ENCODE measurements at places on chromosomes 16 and 17. TPM values are rescaled to one million over a fixed set of nuclear protein-coding genes. Genes with fewer than 3 reads are reported as not detected.

Gene ABCA9
- not detected for total RNA-seq

Gene KRTAP9-4
- not detected for total RNA-seq

Gene GP2
- not detected for total RNA-seq

Gene TBC1D3H
- not detected for total RNA-seq

Gene RNU2-1
- 5,780 TPM for total RNA-seq

Gene GUCY2D
- not detected for total RNA-seq

Gene TBC1D3B
- 3.5 TPM for total RNA-seq

Gene SYT17
- 0.97 TPM for total RNA-seq

Gene ALOX12
- total RNA-seq = 1.2 TPM

DNA sequence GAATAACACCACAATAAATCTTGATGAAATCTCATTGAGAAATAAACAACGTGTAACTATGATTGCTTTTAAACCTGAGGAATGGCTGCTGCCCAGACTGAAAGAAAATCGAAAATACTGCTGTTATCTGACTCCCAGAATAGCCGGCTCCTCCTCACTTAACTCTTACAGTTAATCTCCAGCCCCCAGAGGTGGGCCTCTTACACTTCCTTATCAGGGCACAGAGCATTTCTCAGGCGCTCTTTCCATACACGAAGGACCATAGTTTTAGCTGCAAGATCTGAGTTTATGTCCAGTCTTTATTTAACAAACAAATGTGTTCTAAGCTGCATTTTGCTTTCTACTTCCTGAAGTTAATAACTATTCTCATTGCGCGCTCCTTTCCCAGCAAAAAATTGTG, 206.9 kb downstream of the MAP2K4 start:
- H3K27ac ChIP-seq = no peak overlapping the region
- no peaks in the 10 kb centered on the region for H3K4me1 ChIP-seq
- H3K4me3 ChIP-seq = no peak overlapping the region
- no peak for DNase-seq

DNA sequence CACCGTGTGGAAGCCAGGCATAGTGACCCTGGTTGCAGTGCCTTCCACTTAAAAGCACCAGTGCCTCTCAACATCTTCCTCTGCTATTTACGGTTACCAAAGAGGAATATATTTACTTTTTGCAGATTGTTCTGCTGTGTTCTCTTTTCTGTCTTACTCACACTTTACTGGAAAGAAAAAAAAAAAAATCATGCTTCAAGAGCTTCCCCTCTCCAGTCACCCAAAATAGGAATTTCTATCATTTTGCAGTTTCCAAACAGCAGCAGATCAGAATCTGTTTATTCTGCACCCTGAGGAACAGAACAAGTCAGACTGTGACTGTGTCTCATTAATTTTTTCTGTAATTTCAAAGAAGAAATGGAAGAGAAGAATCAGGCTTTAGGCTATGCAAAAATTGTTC, 96.1 kb downstream of the KCNJ2 start:
- H3K27me3 ChIP-seq = no peaks in the 10 kb centered on the region
- DNase-seq = no peak
- no peaks in the 10 kb centered on the region for H3K4me1 ChIP-seq
- no peak overlapping the region for H3K4me3 ChIP-seq
- no peak overlapping the region for H3K27ac ChIP-seq

DNA sequence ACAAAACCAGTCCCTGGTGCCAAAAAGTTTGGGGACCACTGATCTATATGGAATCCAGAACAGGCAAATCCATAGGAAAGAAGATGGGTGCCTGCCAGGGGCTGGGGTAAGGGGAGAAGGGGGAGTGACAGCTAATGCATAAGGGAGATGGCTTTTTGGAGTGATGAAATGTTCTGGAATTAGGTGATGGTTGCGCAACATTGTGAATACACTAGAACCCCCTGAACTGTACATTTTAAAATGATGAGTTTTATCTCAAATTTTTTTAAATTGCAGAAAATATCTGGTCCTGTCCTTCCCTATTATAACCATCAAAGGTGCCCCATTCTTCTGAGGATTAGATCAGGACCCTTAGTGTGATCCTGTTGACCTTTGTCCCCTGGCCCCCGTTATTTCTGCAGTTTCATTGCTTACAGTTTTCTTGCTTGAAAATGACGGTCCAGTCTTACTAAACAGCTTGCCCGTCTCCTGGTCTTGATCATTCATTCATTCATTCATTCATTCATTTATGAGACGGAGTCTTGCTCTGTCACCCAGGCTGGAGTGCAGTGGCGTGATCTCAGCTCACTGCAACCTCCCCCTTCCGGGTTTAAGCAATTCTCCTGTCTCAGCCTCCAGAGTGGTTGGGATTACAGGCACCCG, 4.6 kb downstream of the BCO1 start:
- DNase-seq = no peak
- peaks cover 6% of the 10 kb centered on the region for H3K4me1 ChIP-seq
- H3K36me3 ChIP-seq = peaks cover 4% of the 10 kb centered on the region
- H3K27me3 ChIP-seq = peaks cover 22% of the 10 kb centered on the region
- no peak overlapping the region for H3K4me3 ChIP-seq

DNA sequence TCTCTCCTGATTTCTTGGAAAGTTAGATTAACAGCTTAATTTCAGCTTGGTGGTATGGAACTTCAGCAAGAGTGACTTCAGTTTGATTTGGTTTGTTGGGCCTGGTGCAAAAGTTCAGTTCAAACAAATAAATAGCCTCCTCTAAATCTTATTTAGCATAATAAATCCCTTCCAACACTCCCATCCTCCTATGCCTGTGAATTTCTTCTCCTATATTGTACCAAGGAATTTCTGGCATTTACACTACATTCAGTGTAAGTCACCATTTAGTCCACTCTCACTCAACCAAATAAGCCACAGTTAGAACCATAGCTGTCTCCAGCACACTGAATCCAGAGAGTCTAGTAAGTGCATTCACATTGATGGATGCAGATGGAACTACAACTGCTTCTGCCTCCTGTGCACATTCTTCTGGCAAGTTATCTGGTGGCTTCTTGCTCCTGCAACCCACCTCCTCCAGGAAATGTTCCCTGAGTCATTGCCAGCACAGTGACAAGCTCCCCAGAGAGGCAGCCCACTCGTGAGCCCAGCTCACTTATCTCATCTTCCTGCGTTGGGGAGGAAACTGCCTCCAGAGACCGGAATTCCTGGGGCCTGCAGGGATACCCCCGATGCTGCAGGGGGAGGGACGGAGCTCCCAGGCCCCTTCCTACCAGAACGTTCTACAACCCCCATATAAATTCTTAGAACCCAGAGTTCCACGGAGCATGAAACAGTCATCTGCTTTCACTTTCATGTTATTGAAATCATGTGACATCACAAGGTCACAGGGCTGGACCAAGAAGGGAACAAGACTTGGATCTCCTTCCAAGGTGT, 318.3 kb downstream of the PHKB start:
- H3K4me1 ChIP-seq = peaks cover 10% of the 10 kb centered on the region
- no peaks in the 10 kb centered on the region for H3K36me3 ChIP-seq
- H3K27ac ChIP-seq = peak overlapping the region; percentile 90

DNA sequence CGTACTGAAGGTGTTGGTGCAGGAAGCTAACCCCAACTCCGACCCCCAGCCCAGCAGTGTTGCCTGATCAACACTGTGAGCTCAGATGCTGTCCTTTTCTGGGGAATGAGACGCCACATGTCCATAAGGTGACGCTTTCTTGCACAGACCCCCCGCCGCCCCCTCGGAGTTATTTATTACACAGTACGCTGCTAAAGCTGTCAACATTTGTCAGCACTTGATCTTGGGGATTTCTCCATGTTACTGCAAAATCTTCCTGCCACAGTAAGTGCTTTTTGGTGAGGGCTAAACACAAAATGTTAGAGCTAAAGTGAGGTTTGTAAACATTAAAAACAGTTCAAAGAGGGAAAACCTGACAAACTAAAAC, 15.9 kb downstream of the CMTM3 start:
- no peak overlapping the region for H3K4me3 ChIP-seq
- no peaks in the 10 kb centered on the region for H3K36me3 ChIP-seq
- H3K27me3 ChIP-seq = no peaks in the 10 kb centered on the region
- no peak overlapping the region for H3K27ac ChIP-seq
- no peak for DNase-seq

DNA sequence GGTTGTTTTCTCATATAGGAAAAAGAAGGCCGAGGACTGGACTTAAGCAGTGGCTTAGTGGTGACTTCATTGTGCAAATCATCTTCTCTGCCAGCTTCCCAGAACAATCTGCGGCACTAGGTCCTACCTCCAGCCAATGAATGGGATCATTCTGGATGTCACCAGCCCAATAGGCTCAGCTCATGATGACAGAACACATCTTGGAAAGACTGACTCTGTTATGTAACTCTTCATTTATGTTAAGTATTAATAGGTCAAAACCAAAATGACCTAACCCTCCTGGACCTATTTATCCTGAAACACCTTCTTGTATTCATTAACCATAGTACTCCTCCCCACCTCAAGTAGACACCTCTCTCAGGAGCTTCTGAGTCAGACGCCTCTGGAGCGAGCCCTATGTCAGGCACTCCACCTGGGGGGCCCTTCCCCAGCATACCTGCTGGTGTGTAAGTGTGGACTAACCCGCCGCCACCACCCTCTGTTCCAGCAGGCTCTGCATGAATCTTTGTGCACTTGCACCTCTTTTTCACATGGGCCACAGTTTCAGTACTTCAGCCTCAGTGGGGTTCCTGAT, 7.2 kb downstream of the ARL2BP start:
- DNase-seq = no peak
- H3K4me1 ChIP-seq = peaks cover 6% of the 10 kb centered on the region
- H3K27ac ChIP-seq = no peak overlapping the region
- H3K27me3 ChIP-seq = no peaks in the 10 kb centered on the region

DNA sequence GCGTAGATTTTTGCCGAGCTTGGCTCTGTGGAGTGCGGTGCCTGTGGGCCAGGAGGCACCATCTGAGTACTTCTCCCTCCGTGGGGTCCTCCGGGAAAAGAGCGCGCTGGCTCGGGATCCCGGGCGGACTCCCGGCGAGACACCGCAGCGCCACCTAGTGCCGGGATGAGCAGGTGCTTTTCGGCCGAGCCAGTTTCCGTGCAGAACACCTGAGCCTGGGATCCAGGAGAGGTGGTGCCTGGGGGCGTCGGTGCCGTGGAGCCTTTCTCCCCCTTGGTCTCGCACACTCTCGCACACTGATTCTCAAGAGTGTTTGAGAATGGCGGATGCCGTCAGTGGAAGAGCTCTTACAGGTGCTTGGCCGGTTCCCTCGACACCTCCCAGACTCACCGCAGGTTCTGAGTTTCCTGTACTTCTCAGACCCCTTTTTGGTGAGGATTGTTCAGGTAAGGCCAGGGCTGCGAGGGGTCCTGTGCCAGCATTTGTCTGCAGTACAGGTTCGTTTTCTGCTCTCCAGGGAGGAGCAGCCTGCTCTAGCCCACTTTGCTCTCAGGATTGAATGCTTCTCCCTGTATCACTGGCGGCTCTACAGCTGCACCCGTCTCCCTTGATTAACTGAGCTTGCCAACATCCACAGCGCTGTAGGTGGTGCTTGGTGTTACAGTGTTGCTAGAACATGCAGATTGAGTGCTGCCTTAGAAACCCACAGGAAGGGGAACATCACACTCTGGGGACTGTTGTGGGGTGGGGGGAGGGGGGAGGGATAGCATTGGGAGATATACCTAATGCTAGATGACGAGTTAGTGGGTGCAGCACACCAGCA, 23.3 kb downstream of the TBCD start:
- peaks cover 4% of the 10 kb centered on the region for H3K4me1 ChIP-seq
- no peaks in the 10 kb centered on the region for H3K27me3 ChIP-seq
- H3K4me3 ChIP-seq = peak overlapping the region; percentile 60
- H3K36me3 ChIP-seq = peaks cover 2% of the 10 kb centered on the region

GRCh38 chr16:52466994-52467393, 79.9 kb downstream of the TOX3 start:
- H3K27me3 ChIP-seq = no peaks in the 10 kb centered on the region
- H3K36me3 ChIP-seq = no peaks in the 10 kb centered on the region
- H3K4me3 ChIP-seq = no peak overlapping the region
- H3K27ac ChIP-seq = no peak overlapping the region
- no peak for DNase-seq

GRCh38 chr16:2507665-2508064, 6.1 kb upstream of the ATP6V0C start:
- H3K36me3 ChIP-seq = no peaks in the 10 kb centered on the region
- DNase-seq = no peak
- peaks cover 16% of the 10 kb centered on the region for H3K4me1 ChIP-seq
- no peaks in the 10 kb centered on the region for H3K27me3 ChIP-seq
- H3K4me3 ChIP-seq = no peak overlapping the region

GRCh38 chr17:10857976-10858375, 20.1 kb upstream of the PIRT start:
- no peak for DNase-seq
- no peaks in the 10 kb centered on the region for H3K36me3 ChIP-seq
- H3K4me1 ChIP-seq = no peaks in the 10 kb centered on the region

GRCh38 chr17:71633391-71633849, 487.4 kb upstream of the SOX9 start:
- H3K27me3 ChIP-seq = no peaks in the 10 kb centered on the region
- no peak for DNase-seq
- H3K36me3 ChIP-seq = no peaks in the 10 kb centered on the region
- no peak overlapping the region for H3K27ac ChIP-seq
- no peak overlapping the region for H3K4me3 ChIP-seq

- DNase-seq = no peak
- H3K4me3 ChIP-seq = no peak overlapping the region
- no peaks in the 10 kb centered on the region for H3K27me3 ChIP-seq
- no peak overlapping the region for H3K27ac ChIP-seq
Observed at GRCh38 chr16:53159781-53160436, 105.1 kb downstream of the CHD9 start.

GRCh38 chr16:19710191-19710908, 7.7 kb downstream of the KNOP1 start:
- H3K36me3 ChIP-seq = peaks cover 19% of the 10 kb centered on the region
- H3K27ac ChIP-seq = peak overlapping the region; percentile 85
- H3K4me3 ChIP-seq = no peak overlapping the region
- no peak for DNase-seq

All from T-helper 17 cell (primary cell).